ENCODE measurements at places on chromosomes 16 and 17.
A peak's percentile ranks its signal among the peaks of the same experiment; 100 is the strongest.

DNA sequence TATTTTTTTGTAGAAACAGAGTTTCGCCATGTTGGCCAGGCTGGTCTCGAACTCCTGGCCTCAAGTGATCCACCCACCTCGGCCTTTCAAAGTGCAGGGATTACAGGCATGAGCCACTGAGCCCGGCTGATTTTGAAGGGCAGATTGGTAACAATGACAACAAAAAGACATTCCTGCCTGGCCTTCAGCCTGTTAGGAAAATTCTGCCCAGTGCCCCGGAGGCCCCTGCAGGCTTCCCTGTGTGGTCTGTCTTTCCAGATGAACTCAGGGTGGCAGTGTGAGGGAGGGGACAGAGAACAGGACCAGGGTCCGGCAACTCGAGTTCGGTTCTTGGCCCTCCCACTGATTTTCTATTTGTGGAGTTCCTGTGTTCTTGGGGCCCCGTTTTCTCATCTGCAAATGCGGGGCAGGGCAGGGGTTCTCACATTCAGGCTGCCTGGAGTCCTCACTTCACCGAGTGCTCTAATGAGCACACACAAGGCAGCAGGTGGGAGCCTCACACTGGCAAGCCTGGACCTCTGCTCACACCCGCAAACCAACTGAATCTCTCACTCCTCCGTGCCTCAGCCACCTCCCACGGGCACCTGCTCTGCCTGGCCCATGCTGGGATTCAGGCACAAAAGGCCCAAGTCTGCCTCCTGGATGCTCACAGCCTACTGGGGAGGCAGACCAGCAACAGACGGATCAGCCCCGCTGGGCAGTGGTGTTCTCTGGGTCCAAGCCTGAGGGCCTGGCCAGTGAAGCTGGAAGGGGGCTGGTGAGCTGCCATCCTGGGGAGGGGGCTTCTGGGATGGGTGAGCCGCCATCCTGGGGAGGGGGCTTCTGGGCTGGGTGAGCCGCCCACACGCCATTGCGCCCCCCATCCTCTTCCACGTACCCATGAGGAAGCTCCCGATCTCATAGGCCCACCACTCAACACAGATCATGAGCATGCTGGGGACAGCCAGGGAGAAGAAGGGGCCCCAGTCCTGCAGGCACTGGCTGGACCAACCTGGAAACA, 10.3 kb downstream of the SLC47A2 start:
- no peak for DNase-seq

DNA sequence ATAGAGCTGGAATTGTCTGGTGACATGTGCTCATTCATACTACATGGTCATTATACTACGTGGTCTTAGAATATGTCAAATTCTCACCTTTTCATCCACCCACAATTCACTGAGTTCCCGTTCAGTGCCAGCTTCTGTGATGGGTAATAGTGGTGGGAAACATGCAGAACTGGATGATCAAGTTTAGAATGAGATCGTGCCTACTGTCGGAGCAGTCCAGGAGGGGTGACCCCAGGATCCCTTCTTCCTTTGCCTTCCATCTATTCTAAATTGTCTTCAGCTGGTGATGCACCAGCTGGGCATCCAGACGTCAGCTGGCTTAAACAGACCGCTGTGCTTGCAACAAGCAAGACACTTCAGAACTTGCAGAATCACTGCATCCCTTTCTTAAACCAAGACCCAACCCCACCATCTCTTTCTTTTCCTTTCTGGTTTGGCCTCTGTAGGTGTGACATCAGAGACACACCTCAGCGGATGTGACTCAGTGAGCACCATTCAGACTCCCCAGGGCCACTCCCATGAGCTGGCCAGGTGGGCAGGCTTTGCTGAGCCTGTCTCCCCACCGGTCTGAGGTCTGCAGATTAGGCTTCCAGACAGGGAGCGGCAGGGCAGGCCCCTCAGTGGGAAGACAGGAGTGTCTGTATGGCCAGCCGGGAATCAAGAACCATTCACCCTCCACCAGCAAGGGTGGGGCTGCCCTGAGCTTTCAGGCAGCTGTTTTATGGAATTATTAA, 18.1 kb downstream of the C17orf100 start:
- peak; percentile 93 for DNase-seq

- no peak for DNase-seq
These were observed 103.0 kb upstream of the SHISA6 start for GRCh38 chr17:11138023-11138422.

DNA sequence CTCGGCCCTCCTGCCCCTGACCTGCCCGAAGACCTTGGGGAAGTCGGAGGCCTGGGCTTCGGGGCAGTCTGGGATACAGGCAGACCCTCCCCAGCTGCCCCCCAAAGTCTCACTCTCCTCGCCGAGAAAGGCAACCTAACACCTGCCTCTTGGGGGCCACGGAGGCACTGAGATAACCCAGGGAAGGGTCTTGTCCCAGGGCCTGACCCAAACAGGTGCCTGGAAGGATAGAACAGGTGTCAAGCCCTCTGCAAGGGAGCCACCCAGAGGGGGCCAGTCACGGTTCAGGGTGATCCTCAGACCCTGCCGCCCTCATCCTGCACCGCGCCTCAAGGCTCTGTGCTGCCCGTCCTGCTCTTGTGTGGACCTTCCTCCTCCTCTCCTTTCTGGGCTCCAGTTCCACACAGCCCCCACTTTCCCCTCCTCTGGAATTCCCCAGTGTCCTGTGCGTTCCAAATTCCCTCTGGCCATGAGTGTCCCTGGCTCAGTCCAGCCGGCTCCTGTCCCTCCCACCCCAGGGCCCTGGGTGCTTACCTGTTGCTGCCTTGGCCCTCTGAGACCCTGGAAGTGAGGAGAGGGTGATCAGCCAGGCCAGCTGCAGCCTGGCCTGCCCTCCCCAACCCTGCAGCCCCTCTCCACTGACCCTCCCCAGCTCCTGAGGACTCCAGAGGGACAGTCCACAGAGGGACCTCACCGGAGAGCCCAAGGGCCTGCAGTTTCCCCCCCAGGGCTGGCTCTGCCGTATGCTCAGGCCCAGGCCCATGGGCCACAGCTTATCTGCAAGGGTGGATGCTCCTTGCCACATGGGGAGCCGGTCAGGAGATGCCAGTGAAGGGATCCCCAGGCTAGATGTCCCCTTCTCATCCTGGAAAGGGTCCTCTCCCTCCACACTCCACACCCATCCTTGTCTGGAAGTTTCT, 3.8 kb downstream of the PRSS27 start:
- DNase-seq = no peak

GRCh38 chr17:8862213-8863056, 5.0 kb downstream of the PIK3R6 start:
- peak; percentile 31 for DNase-seq

Data from RWPE1 (cell line).